ENCODE measurements at places on chromosomes 1 and 21. TPM values are rescaled to one million over a fixed set of nuclear protein-coding genes. Genes with fewer than 3 reads are reported as not detected.

GRCh38 chr1:93283496-93283895 lies 62.2 kb upstream of the DR1 start:
- no peak for DNase-seq

The OR2L3 gene
- total RNA-seq: not detected

The LCE2A gene
- not detected for total RNA-seq

The COL11A1 gene
- total RNA-seq: 0.35 TPM

The OSCP1 gene
- 5.9 TPM for total RNA-seq

The S100A3 gene
- 3.3 TPM for total RNA-seq

DNA sequence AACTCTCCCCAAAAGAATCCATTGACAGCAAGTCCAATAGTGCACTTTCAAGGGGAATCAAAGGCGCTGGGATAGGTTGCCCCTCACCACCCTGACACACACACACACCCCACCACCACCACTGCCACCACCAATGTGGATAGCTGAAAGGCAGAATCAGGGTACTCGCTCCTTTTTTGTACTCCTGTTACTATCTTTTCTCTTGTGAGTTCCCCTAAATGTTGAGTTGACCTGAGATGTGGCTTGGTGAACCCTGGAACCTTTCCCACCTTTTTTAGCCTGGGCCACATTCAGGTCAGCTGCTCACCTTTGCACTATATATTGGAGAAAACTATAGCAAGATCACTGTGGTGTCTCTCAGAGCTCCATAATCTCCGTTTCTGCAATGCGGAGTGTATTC lies 3.9 kb downstream of the S100A8 start:
- DNase-seq: no peak

DNA sequence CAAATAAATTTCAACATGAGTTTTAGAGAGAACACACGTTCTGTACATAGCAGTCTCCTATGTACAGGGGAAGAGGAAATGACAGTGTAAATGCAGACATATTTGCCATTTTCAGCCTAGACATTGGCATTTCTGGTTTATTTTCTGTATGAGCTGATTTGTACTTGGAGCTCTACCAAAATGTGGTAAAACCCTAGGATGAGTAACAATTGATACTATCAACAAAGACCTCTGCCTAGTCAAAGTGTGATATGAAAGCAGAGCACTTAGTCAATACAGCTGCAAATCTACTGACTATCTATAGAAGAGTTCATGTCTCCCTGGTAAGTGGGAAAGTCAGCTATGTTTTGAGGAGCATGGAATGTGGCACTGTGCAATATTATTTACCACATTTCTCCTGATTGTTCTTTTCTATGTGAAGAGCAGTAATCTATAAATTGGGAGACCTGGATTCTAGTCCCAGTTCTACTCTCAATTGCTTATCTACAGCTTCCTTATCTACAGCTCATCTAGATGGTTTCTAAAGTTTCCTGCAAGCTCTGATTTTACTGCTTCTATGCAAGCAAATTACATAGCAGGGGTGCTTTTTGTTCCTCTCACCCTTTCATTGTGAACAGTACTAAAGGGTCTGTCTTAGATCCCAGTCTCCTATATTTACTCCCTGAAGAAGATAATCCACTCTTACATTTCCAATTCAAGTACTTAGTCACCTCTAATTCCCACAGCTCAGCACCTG lies 334.2 kb downstream of the NTNG1 start:
- DNase-seq: no peak

The PCBP3 gene
- total RNA-seq: 5.8 TPM

DNA sequence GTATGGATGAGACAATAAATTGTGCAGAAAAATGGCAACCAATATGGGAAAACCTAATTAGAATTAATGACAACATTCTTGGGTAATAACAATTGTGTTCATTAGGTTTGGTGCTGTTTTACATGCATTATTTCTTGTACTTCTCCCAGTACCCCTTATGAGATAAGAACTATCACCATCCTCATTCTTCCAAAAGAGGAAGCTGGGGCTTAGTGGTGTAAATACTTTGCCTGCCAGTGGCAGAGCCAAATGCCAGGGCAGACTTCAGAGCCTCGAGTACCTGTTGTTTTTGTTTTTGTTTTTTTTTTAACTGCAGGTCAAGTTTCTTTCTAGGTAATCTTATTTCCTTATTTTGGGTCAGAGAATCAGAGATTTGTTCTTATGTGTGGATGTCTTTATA lies 206.4 kb downstream of the RHOU start:
- DNase-seq: no peak

Data from left cardiac atrium (tissue), 4 donors.